ENCODE measurements at places on chromosomes 11 and 22.

DNA sequence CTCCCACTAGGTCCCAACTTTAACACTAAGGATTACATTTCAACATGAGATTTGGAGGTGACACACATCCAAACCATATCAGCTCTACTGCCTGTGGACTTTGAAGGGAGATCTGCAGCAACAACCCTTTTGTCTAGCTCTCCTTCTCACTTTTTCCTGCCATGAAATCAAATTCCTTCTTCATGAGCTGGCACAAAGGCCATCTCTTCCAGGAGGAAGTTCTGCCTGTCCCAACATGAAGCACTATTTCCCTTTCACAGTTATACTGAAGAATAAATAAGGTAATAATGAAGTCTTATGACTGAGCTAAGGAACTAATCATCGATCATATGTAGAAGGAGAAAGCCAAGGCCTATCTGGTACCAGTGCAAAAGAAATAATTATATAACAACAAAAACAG lies 253.5 kb upstream of the TENM4 start:
- DNase-seq, result no peak

GRCh38 chr11:87359401-87359800 lies 321.7 kb downstream of the TMEM135 start:
- DNase-seq, result no peak

- DNase-seq, result no peak
Observed at GRCh38 chr22:35056486-35056885, 9.5 kb upstream of the ISX start.

DNA sequence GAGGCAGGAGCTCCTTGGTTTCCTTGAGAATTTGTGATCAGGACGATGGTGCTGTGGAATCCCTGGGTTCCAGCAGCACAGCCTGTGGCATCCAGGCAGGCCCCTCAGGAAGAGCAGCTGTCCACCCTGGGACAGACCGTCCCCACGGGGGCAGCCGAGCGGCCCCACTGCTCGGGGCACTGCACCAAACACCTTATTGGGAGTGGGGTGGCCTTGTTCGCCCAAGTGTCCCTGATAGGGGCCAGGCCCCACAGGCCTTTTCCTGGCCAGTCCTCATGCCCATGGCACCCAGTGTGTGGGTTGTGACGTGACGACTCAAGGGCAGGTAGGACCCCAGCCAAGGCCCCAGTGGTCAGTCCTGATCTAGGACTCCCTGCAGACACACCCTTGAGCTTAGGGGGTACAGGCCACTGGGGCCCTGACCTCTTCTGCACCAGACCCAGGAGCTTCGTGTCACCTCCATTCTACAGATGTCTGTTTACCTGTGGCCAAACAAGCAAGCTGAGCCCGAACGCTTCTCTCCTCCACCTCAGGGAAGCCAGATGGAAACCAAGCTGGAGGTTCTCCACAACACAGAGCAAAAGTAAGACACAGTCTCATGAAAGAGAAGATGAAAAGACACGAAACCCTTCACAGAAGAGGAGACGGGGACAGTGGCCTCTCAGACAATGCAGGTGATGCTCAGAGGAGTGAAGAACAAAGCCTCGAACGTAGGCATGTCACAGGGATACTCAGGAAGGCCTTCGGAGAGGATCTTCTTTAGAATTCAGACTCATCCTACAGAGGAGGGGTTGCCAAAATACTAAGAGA lies 1.6 kb upstream of the BRD1 start:
- DNase-seq, result no peak

DNA sequence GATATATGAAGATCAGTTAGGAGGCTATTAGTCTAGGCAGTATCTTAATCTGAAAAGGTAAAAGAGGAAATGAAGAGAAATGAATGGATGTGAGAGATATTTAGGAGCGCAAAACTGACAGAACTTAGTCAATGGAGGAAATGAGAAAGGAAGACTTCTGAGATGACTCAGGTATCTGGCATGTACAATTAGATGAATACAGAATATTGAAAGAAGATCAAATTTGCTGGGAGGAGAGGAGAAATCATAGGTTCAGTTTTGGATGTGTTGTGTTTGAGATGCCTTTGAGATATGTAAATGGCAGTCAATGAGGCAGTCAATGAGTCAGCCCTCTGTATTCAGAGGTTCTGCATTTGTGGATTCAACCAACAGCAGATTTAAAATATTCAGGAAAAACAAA lies 42.9 kb upstream of the GAB2 start:
- no peak for DNase-seq

DNA sequence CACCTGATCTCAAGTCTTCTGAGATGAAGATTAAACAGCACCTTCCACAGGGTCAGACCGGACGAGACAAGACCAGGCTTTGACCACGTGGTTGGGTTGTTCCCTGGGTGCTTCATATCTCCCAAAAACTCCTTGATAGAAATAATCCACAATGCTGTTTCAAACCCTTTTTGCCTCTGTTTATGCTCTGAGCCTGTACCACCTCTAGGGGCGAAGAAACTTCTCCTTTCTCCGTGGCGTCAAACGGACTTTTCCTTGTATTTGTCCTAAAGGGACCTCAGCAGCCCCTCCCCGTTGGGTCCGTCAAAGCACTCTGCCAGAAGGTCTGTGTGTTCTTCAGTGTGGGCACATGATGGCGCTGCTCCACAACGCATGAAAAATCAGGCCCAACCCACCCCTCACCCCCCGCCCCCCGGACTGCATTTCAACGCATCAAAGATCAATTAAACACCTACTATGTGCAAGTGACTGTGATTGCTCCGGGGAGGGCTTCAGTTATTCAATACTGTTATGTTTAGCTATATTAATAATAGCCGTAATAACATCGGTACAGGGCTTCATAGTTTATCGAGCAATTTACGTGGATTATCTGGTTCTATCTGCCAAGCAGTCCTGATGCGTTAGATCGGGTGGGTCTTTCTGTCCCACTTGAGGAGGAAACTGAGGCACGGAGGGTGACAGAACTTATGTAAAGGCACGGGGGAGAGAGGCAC lies 17.3 kb upstream of the EIF3D start:
- no peak for DNase-seq

- no peak for DNase-seq
Observed at GRCh38 chr11:119210050-119210449, 3.9 kb downstream of the CBL start.

DNA sequence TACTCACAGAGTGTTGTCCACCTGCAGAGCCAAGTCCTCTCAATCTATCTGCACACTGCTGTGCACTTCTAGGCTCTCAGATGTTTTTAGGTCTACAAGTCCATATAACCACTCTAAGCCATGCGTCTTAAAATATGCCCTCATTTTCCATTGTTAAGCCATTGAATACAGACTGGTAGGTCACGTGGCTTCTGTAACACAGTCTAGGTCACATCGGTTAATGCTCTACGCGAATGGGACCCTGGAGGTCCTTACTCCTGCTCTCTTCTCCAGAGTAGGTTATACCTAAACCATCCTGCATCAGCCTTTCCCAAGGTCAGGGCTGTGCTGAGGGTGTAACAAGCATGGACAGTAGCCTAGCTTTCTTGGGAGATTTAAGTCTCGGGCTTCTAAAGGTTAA lies 819 bp downstream of the JAML start:
- no peak for DNase-seq
